ENCODE measurements at places on chromosomes 3 and 15. TPM values are rescaled to one million over a fixed set of nuclear protein-coding genes. Genes with fewer than 3 reads are reported as not detected.

PLSCR5 gene
- total RNA-seq: not detected

TGM4 gene
- total RNA-seq: not detected

EPHA6 gene
- 0.07 TPM for total RNA-seq

GPR27 gene
- 0.50 TPM for total RNA-seq

PAQR5 gene
- not detected for total RNA-seq

SPATA12 gene
- not detected for total RNA-seq

RHOV gene
- total RNA-seq: 0.09 TPM

ASB14 gene
- not detected for total RNA-seq

XCR1 gene
- 0.05 TPM for total RNA-seq

ZNF660 gene
- 0.11 TPM for total RNA-seq

UNC13C gene
- not detected for total RNA-seq

WNT7A gene
- not detected for total RNA-seq

NPAP1 gene
- not detected for total RNA-seq

LDHAL6B gene
- total RNA-seq: not detected

ACSBG1 gene
- total RNA-seq: not detected

NR1I2 gene
- 0.07 TPM for total RNA-seq

PARP15 gene
- total RNA-seq: 37.1 TPM

GCNT3 gene
- total RNA-seq: not detected

SRGAP3 gene
- total RNA-seq: 7.1 TPM

LMAN1L gene
- total RNA-seq: 0.64 TPM

RBP2 gene
- not detected for total RNA-seq

PSTPIP1 gene
- 142 TPM for total RNA-seq

C3orf33 gene
- total RNA-seq: 0.73 TPM

IMPDH2 gene
- 264 TPM for total RNA-seq

Data from T-helper 2 cell treated with Interferon-gamma antibody and Interleukin-4, amounts not matched to agents 100 ng/mL and 5 ng/mL, for 36 hours (primary cell).